Activated naive CD8-positive, alpha-beta T cell treated with anti-CD3 and anti-CD28 coated beads, Interleukin-2, amount 10 ng/mL, durations not matched to agents 7 days and 5 days (primary cell): ENCODE measurements at places on chromosomes 7 and 10. TPM values are rescaled to one million over a fixed set of nuclear protein-coding genes. Genes with fewer than 3 reads are reported as not detected.

Gene CYP3A4
- not detected for total RNA-seq

Gene COL28A1
- not detected for total RNA-seq

Gene SLC26A3
- not detected for total RNA-seq

Gene CALML3
- total RNA-seq = not detected
